Fibroblast of villous mesenchyme (primary cell): ENCODE measurements at places on chromosomes 2 and 18. TPM values are rescaled to one million over a fixed set of nuclear protein-coding genes. Genes with fewer than 3 reads are reported as not detected.

Gene TMEM17
- total RNA-seq, result 1.6 and 3.0 TPM in 2 replicates

Gene METTL21A
- 8.4 and 13.0 TPM in 2 replicates for total RNA-seq

Gene TSGA10
- total RNA-seq, result 1.9 and 3.0 TPM in 2 replicates

Gene GPR75
- 2.6 and 4.7 TPM in 2 replicates for total RNA-seq

Gene CDH2
- 74.7 and 89.2 TPM in 2 replicates for total RNA-seq

Gene WNT6
- not detected in 2 replicates for total RNA-seq

Gene TUBA3E
- not detected in 2 replicates for total RNA-seq

DNA sequence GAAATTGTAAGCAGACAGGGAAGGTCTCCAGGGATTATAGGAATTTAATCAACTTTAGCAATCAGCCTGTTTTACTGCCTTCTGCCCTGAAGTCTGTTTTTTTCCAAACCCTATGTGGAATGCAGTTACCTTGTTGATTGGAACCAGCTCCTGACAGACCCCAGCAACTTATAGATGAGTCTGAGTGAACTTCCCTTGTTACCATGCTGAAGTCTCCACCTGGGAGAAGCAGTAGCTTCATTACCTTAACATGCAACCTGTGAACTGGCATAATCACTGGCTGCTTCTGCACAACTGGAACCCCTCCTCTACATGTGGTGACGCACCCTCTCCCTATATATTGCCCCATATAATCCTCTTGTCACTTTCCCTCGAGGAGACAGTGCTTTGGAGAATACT is 226.3 kb upstream of the SPOPL start:
- DNase-seq, result no peak

- DNase-seq, result peak; percentile 71
Observed at GRCh38 chr18:79680100-79680879, 687 bp downstream of the CTDP1 start.

GRCh38 chr2:120606280-120606679 is 129.4 kb upstream of the GLI2 start:
- DNase-seq, result no peak

- peak; percentile 14 for DNase-seq
Observed at GRCh38 chr2:227774011-227774624, 28.4 kb downstream of the SCYGR8 start.
